ENCODE measurements at places on chromosomes 2 and 18. TPM values are rescaled to one million over a fixed set of nuclear protein-coding genes. Genes with fewer than 3 reads are reported as not detected.

DNA sequence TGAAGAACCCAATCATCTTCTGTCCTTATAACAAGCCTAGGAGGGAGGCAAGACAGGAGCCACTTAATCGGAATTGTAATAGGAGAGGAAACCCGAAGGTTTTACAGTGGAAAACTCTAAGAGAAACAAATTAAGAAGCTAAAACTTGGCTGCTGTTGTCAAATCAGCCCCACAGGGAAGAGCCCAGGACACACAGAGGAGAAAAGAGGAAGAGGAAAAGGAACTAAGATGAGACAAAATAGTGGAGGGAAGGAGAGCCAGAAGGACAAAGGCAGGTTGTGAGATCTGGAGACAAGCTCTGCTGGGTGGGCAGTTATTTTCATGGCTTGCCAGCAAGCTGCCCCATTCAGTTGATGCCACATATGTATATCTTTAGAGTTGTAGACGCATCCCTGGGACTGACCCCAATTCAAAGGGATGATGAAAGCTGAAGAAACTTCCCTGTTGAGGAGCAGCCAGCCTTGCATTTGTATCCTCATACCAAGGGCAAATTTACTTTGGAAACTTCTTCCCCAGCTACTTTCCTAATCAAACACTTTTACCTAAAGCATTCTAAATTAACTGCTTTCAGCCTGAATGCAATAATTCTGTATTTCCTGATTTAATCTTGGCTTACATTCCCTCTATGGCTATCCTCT lies 499.8 kb upstream of the MEIS1 start:
- no peaks in the 10 kb centered on the region for H3K36me3 ChIP-seq
- H3K4me1 ChIP-seq: no peaks in the 10 kb centered on the region
- H3K27me3 ChIP-seq: no peaks in the 10 kb centered on the region
- H3K4me3 ChIP-seq: no peak overlapping the region

Gene NOTO
- total RNA-seq: not detected

GRCh38 chr2:130302164-130302886 lies 40.4 kb upstream of the IMP4 start:
- H3K4me1 ChIP-seq: no peaks in the 10 kb centered on the region
- no peak overlapping the region for H3K27ac ChIP-seq
- no peak for DNase-seq

DNA sequence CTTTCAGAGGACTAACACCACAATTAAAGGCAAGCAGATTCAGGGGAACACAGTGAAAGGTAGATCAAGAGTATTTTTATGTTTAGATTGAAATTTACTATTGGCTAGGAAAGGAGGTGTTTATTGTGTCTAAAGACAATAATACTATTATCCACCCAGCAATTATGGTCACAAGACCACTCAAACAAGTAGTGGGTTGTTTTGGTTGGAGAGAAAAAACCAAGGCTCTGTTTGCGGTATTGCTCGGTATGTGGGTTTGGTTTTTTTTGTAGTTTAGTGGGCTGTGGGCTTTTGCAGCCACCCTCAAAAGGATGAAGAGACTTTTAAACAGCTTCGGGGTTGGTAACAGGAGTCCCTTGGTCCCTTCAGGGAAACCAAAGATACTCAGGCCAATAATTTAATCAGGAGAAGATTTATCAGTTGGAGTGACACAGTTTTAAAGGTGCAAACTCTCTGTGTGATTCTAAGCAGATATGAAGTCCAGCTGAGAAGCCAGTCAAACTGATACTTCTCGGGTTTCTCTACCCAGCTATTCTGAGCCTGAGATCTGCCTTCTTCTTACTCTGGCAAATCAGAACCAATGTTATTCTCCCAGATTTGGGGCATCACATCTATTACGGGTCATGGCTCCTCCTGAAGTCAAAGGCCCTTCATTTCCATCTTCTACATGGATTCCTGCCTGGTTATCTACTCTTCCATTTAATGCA lies 55.3 kb downstream of the DCC start:
- no peaks in the 10 kb centered on the region for H3K36me3 ChIP-seq
- H3K27ac ChIP-seq: no peak overlapping the region
- no peaks in the 10 kb centered on the region for H3K4me1 ChIP-seq
- no peak overlapping the region for H3K4me3 ChIP-seq
- DNase-seq: no peak
- H3K27me3 ChIP-seq: no peaks in the 10 kb centered on the region

Gene SKA1
- not detected for total RNA-seq

DNA sequence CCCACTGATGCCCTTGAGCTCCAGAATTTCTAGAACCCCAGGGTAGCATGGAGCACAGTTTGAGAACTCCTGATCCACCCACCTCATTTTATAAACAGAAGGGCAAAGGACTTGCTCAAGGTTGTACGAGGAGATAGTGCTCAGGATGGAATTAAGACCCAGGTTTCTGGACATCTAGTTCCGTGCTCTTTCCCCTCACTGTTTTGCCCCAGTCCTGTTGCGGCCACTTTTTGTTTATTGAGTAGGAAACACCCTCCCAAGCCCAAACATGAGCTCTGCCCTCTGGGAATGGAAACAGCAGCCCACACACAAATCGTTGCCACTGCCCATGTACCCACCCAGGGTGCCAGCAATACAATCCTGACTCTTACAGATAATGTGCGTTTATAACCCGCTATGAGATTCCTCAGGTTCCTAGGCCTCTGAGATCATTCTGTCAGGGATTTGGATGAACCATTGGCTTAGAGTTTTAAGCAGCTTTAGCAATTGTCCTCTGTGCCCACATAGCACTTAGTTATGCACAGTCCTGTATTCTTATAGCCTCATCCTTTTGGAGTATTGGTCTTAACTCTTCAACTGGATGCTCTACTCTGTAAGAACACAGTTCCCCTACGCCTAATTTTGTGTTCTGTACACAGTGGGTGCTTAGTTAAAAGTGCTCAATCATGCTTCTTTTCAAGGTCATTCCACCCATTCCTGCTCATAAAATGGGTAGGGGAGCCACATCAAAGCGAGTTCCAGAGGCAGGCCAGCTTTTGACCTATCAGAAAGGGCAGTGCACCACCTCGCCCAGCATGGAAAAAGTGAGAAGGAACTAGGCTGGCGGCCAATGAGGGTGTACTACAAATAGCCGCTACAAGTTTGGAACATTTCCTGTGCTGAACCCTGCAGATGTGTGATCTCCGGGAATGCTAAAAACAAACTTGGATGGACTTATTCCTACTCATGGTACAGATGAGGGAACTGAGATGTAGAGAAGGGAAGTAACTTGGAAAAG lies 60.3 kb upstream of the IGFBP2 start:
- peak; percentile 50 for DNase-seq
- H3K27me3 ChIP-seq: no peaks in the 10 kb centered on the region
- peak overlapping the region; percentile 42 for H3K27ac ChIP-seq
- H3K36me3 ChIP-seq: no peaks in the 10 kb centered on the region
- H3K4me1 ChIP-seq: no peaks in the 10 kb centered on the region

GRCh38 chr2:111640480-111640879 lies 243.5 kb downstream of the ANAPC1 start:
- no peak overlapping the region for H3K27ac ChIP-seq
- H3K27me3 ChIP-seq: no peaks in the 10 kb centered on the region
- H3K4me1 ChIP-seq: no peaks in the 10 kb centered on the region
- DNase-seq: no peak
- no peaks in the 10 kb centered on the region for H3K36me3 ChIP-seq
- no peak overlapping the region for H3K4me3 ChIP-seq

GRCh38 chr2:54947646-54948045 lies 102.6 kb downstream of the RTN4 start:
- no peaks in the 10 kb centered on the region for H3K27me3 ChIP-seq
- DNase-seq: no peak
- H3K27ac ChIP-seq: peak overlapping the region; percentile 89
- H3K4me3 ChIP-seq: peak overlapping the region; percentile 23

DNA sequence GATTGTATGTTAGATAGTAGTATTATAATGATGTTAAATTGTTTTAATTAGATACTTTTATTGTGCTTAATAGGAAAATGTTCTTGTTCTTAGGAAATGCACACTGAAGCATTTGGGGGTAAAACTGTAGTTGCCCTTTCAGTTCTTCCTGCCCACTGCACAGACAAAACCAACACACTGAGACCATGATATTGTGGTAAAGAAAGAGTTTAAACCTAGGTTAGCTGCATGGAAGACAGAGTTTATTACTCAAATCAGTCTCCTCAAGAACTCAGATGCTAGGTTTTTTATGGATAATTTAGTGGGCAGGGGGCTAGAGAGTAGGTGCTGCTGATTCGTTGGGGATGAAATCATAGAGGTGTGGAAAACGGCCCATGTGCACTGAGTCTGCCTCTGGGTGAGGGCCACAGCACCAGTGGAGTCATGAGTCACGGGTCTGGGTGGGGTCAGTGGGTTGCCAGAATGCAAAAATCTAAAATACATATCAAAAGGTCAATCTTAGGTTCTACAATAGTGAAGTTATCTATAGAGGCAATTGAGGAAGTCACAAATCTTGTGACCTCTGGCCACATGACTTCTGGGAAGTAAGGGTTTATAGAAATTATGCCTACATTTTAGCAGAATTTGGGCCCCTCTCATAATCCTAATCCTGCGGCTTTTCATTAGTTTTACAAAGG lies 283.4 kb upstream of the FBXO11 start:
- no peak overlapping the region for H3K4me3 ChIP-seq
- no peaks in the 10 kb centered on the region for H3K4me1 ChIP-seq
- no peak for DNase-seq
- H3K27me3 ChIP-seq: no peaks in the 10 kb centered on the region

GRCh38 chr2:43225788-43226557 lies 433 bp downstream of the ZFP36L2 start:
- peaks cover 5% of the 10 kb centered on the region for H3K36me3 ChIP-seq
- peaks cover 21% of the 10 kb centered on the region for H3K4me1 ChIP-seq
- H3K27ac ChIP-seq: peak overlapping the region; percentile 99
- H3K4me3 ChIP-seq: peak overlapping the region; percentile 69

- H3K27ac ChIP-seq: no peak overlapping the region
- no peaks in the 10 kb centered on the region for H3K27me3 ChIP-seq
- H3K4me1 ChIP-seq: no peaks in the 10 kb centered on the region
- no peak overlapping the region for H3K4me3 ChIP-seq
- no peaks in the 10 kb centered on the region for H3K36me3 ChIP-seq
Observed at GRCh38 chr2:152241948-152242729, 66.6 kb upstream of the STAM2 start.

GRCh38 chr2:26681656-26682055 lies 10.9 kb upstream of the KCNK3 start:
- no peak overlapping the region for H3K4me3 ChIP-seq
- no peaks in the 10 kb centered on the region for H3K36me3 ChIP-seq
- DNase-seq: peak; percentile 5
- H3K4me1 ChIP-seq: no peaks in the 10 kb centered on the region

DNA sequence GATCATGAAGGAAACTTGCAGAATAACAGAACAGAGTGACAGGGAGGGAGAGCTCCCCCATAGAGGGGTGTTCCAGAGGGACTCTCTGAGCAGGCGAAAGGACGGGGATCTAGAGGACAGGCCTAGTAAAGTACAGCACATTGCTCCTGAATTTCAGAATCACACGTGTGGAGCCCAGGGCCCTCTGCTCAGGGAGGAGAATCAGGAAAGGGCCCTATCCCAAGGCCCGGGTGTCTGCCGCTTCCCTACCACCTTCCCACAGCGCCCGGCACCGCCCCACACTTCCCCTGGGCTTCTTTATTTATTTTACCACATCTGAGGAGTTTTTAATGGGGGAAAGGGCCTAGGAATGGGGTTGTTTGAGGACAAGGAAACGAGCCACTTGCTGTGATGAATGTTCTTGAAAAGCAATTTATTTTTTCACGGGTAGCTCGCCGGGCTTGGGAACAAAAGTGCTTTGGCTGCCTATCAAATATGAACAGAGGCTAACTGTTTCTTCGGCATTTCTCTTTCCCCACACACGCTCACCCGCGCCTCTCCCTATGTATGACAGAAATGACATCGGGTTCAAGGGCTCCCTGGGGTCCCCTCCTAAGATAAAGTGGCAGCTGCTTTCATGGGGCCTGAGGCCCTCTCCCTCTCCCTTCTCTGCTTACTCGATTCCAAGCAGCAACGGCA lies 79.3 kb upstream of the GLI2 start:
- no peaks in the 10 kb centered on the region for H3K36me3 ChIP-seq
- no peaks in the 10 kb centered on the region for H3K4me1 ChIP-seq
- H3K27ac ChIP-seq: no peak overlapping the region
- no peak overlapping the region for H3K4me3 ChIP-seq

DNA sequence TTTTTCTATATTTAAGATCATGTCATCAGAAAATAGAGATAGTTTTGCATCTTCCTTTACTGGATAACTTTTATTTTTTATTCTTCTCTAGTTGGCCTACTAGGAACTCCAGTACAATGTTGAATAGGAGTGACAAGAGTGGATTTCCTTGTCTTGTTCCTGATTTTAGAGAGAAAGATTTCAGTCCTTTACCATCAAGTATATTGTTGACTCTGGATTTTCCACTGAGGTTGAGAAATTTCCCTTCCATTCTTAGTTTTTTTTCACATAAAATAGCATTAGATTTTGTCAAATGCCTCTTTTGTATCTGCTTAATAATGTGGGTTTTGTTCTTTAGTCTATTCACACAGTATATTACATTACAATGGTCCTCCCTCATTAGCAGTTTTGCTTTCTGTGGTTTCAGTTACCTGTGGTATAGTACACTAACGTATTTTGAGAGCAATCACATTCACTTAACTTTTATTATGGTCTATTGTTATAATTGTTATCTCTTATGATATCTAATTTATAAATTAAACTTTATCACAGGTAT lies 105.5 kb downstream of the THADA start:
- no peak for DNase-seq
- peak overlapping the region; percentile 19 for H3K27ac ChIP-seq
- H3K4me1 ChIP-seq: no peaks in the 10 kb centered on the region
- no peaks in the 10 kb centered on the region for H3K27me3 ChIP-seq
- no peaks in the 10 kb centered on the region for H3K36me3 ChIP-seq

GRCh38 chr2:72731116-72731515 lies 94.7 kb downstream of the EXOC6B start:
- no peaks in the 10 kb centered on the region for H3K36me3 ChIP-seq
- H3K4me1 ChIP-seq: no peaks in the 10 kb centered on the region
- no peak overlapping the region for H3K27ac ChIP-seq
- DNase-seq: no peak
- no peak overlapping the region for H3K4me3 ChIP-seq
- no peaks in the 10 kb centered on the region for H3K27me3 ChIP-seq

GRCh38 chr2:52264488-52264887 lies 1232.6 kb upstream of the NRXN1 start:
- H3K4me1 ChIP-seq: no peaks in the 10 kb centered on the region
- H3K27ac ChIP-seq: no peak overlapping the region
- H3K4me3 ChIP-seq: no peak overlapping the region
- DNase-seq: no peak
- H3K27me3 ChIP-seq: no peaks in the 10 kb centered on the region

- H3K36me3 ChIP-seq: peaks cover 16% of the 10 kb centered on the region
- H3K27me3 ChIP-seq: no peaks in the 10 kb centered on the region
- no peak overlapping the region for H3K4me3 ChIP-seq
- H3K27ac ChIP-seq: no peak overlapping the region
- no peaks in the 10 kb centered on the region for H3K4me1 ChIP-seq
Observed at GRCh38 chr2:239064891-239065290, 217.0 kb downstream of the TWIST2 start.

Gene CYP26B1
- total RNA-seq: 3.8 TPM

- no peak overlapping the region for H3K4me3 ChIP-seq
- no peak overlapping the region for H3K27ac ChIP-seq
- H3K4me1 ChIP-seq: no peaks in the 10 kb centered on the region
- H3K36me3 ChIP-seq: no peaks in the 10 kb centered on the region
Observed at GRCh38 chr2:10192392-10193015, 70.0 kb downstream of the RRM2 start.

Measured in breast epithelium (tissue), 4 donors.